Stimulated activated memory B cell treated with anti-CD40 and anti-IgM and Interleukin-4, amounts not matched to agents 10 μg/mL and 1 μg/mL and 100 μg/mL, for 72 hours (primary cell): ENCODE measurements at places on chromosomes 3 and 15.

- ATAC-seq = no peak
Measured at GRCh38 chr15:52050416-52050815, 31.4 kb downstream of the MAPK6 start.

DNA sequence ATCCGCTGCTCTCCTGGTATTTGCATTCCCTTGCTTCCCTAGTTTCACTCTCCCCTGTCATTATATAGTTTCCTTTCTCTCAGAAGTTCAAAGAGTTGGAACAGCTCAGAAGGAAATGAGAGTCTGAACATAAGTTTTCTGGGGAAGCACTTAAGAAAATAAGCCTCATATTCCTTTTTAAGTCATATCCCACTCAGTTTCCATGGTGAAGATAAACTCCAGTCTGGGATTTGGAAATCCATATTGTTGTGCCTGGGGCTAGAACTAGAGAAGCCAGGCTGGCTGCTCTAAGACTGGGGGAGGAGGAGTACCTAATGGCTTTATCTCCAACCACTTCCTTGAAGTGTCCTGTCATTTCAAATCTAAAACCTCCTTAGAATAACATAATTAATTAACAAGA lies 134.2 kb upstream of the ALCAM start:
- no peak for ATAC-seq

- ATAC-seq = no peak
Measured at GRCh38 chr3:162391301-162391700, 894.7 kb downstream of the OTOL1 start.

GRCh38 chr3:115148142-115148790 lies 1.2 kb upstream of the ZBTB20 start:
- no peak for ATAC-seq

GRCh38 chr3:140332131-140332530 lies 345.7 kb upstream of the TRIM42 start:
- no peak for ATAC-seq

- peak; percentile 54 for ATAC-seq
Measured at GRCh38 chr15:63473007-63473748, 31.2 kb upstream of the USP3 start.

- no peak for ATAC-seq
Measured at GRCh38 chr3:37592328-37592727, 269.4 kb upstream of the CTDSPL start.

DNA sequence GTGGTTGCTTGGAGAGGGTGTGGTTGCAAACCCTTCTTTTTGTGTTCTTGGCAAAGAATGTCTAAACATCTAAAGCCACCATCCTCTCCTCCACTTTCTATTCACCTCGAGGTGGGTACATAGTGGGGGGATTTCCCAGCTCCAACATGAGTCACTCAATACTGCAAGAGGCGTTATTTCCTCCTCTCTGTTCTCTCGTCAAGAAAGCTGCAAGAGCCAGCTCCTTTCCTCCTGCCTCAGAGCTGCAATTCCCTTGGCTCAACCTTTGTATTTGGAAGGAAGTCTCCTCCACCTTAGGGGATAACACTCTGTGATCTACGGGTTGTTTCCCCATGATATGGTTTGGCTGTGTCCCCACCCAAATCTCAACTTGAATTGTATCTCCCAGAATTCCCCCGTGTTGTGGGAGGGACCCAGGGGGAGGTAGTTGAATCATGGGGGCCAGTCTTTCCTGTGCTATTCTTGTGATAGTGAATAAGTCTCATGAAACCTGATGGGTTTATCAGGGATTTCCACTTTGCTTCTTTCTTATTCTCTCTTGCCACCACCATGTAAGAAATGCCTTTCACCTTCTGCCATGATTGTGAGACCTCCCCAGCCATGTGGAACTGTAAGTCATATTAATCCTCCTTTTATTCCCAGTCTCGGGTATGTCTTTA lies 138.4 kb downstream of the PLCL2 start:
- peak; percentile 93 for ATAC-seq

- peak; percentile 75 for ATAC-seq
Measured at GRCh38 chr15:39453620-39454019, 127.3 kb upstream of the THBS1 start.

DNA sequence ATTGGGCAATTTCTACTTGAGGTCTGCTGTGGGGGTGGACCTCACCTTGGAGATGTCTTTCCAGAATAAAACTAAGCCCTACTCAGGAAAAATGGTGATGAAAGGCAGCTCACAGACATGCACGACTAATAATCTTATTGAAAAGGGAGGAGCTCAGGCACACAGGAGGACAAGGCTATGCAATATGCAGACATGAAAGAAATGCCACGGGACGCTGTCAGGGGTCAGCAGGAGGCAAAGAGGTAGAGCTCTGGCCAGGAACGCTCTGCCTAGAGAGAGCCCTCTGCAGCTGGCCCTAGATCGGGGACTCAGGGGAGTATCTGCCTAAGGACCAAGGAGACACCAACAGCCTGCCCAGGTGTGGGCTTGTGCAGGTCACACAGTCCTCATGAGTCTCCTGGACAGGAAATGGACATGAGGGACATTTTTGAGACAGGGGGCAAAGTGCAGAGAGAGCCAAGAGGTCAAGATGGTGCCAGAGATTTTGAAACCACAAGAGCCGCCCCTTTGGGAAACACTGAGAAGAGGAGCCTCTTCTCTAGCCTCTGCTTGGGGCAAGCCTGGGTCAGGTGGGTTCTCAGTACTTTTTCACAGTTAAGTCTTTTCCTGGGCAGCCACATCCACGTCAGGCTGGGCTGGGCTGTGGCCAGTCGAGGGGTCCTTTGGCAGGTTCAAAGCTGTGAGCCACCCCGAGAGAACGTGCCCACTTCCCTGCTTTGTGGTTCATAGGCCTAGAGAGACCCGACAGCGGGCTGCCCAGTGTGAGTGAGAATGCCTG lies 23.2 kb downstream of the EAF1 start:
- no peak for ATAC-seq

- ATAC-seq = no peak
Measured at GRCh38 chr3:16286751-16287543, 21.9 kb downstream of the OXNAD1 start.

DNA sequence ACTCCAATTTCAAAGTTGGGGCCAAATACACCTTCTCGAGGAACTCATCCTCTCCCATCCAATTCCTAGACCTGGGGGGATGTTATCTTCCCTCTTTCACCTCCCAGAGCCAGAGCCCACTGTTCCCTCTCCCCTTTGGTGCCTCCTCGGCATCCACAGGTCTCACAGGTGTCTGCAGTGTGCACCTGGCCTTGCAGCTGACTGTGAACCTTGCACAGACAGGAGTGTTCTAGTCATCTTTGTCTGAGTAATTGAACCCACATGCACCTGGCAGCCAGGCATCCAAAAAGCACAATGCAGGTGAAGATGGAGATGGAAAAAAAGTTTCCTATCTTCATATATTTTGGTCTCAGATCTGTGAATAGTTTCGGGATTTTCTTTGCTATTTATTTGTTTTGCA lies 30.8 kb downstream of the PCOLCE2 start:
- no peak for ATAC-seq

DNA sequence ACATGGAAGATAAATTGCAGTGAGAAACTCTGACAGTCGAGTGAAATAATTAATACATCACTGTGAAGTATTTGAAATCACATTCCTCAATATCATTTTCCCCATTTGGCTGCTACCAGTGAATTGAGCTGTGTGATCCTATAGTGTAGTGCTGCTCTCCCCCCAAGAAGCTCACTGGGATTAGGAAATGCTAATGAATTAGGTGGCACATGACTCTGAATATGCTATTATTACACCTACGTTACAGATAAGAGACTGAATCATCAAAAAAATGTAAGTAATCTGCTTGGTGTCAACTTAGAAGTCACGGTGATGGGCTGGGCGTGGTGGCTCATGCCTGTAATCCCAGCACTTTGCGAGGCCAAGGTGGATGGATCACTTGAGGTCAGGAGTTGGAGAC lies 34.7 kb upstream of the SYNM start:
- ATAC-seq = no peak

DNA sequence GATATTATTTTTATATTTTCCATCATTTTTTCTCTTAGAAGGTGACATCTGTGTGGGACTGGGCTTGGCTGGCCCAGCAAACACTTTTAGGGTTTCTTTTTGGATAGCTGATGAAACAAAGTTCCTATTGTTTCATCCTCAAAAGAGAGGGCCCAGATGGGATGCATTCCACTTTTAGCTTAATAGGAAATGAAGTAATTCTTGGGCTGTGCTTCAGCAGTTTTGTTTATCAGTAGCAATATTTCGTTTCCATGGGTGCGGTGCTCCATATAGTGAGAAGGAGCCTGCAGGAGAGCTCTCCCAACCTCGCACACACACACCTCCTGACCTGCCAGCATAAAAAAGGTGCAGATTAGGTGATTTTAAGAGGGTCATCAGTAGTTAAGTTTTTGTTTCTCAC lies 147.5 kb downstream of the AKAP13 start:
- ATAC-seq = no peak

GRCh38 chr3:17420668-17421067 lies 321.8 kb downstream of the TBC1D5 start:
- no peak for ATAC-seq

DNA sequence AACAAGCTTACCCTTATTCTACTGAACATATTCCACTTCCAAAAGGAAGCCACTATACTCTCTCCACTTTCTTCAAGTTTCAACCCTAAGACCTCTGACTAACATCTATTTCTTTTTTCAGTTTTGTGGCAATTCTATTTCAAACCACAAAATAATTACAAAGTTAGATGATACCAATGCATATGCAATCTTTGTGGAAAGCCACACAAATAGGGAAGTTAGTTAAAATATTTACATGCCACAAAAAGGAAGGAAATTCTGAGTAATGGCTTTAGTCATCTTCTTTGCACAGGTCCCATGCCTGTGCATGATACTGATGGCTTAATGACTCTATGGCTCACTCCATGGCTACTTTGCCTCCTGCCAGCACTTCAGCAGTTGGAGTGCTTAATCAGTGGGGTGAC lies 57.0 kb upstream of the MCTP2 start:
- peak; percentile 95 for ATAC-seq

- no peak for ATAC-seq
Measured at GRCh38 chr3:133894353-133895207, 1.1 kb downstream of the RAB6B start.

DNA sequence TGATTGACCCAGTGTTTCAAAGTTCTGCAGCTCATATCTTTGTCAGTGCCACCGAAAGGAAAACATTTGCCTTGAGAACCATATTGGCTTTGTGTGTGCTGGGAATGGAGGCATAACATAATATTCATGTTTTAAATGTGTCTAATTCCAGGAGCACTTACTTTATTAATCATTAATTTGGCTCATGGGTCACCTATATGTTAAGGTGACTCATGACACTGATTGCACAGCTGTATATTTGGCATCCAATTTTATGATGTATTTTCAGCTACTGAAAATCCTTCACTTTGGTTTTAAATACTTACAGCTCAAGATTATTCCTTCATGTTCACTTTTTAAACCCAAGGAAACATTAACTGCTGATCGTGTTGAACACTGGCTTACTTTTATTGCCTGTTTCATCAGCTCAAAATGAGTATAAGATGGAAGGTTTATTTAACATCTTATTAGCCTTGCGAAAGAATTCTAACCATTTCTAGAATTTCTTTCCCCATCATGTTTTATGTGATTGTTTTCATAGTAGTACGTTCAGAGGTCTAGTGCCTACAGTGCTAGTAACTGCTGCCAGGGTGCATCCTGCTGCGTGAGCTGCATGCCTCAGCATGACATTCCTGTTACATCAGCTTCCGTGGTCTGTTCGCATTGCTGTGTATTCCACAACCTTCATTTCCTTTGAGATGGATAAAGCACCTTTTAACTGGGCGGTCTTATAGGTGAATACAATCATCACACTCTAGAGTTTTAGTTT lies 63.7 kb downstream of the LRCH3 start:
- no peak for ATAC-seq

- no peak for ATAC-seq
Measured at GRCh38 chr15:44069489-44069888, 125.6 kb downstream of the FRMD5 start.

DNA sequence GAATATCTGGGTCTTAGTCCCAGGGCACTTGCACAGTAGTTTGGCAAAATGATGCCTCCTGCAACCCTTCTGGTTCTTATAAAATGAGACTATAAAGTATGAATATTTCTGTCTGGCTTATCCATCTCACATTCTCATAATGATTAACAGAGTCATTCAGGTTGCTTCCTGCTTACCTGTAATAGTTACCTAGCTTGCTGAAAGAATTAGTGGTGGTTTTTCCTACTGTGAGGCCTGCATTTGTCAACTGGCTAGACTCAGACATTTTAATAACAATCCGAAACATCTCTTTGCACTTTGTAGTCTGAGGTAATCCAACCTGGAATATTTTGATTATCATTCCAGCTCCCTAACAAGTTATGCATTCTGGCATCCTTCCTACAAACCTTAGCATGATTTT lies 75.6 kb upstream of the POU1F1 start:
- ATAC-seq = no peak

- ATAC-seq = no peak
Measured at GRCh38 chr3:30535525-30535924, 70.9 kb upstream of the TGFBR2 start.

DNA sequence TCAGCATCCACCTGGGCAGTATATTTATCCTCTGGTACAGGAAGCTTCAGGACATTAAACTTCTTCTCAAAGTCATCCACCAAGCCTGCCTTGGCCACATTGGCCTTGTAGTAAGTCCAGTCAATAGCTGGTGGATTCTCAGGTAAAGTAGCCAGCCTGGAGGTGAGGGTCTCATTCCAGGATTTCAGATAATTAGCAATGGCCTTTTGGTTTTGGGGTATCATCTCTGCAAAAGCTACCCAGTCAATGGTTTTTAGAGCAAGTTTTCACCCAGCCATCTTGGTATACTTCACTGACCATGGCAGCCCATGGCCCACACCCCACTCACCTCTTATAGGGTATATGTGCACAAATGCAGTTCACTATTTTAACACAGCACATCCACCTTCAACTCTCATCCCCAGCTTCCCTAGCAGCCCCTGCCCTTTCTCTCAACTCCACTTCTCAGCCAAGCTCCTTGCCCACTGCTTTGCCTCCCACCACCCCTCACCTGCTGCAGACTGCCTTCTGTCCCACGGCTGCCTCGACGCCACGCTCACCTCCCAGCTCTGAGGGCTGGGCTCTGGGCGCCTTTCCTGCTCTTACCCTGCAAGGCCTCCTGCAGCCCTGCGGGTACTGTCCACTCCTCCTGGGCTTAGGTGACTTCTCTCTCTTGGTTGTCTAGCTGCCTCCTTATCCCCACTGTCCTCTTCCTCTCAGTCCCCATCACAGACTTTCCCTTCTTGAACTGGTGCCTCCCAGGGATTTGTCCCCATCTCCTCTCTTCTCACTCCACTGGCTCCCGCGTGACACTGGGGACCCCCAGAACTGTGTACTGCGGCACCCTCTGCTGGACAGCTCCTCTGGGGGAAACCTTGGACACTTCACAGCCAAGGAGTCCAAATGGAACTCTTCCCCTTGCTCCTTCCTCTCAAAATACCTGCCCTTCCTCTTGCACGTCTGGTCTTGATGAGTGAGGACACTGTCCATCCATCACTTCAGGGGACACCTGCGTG lies 1.7 kb upstream of the TGM5 start:
- ATAC-seq = no peak
